ENCODE measurements at places on chromosomes 12 and 14.

- no peak for DNase-seq
Measured at GRCh38 chr12:44285321-44285960, 449.6 kb downstream of the TMEM117 start.

GRCh38 chr14:74569806-74570591, 42.0 kb downstream of the LTBP2 start:
- DNase-seq: no peak

GRCh38 chr14:61609191-61609843, 86.0 kb upstream of the HIF1A start:
- DNase-seq: no peak

- no peak for DNase-seq
Measured at GRCh38 chr12:16946704-16947103, 340.7 kb upstream of the LMO3 start.

DNA sequence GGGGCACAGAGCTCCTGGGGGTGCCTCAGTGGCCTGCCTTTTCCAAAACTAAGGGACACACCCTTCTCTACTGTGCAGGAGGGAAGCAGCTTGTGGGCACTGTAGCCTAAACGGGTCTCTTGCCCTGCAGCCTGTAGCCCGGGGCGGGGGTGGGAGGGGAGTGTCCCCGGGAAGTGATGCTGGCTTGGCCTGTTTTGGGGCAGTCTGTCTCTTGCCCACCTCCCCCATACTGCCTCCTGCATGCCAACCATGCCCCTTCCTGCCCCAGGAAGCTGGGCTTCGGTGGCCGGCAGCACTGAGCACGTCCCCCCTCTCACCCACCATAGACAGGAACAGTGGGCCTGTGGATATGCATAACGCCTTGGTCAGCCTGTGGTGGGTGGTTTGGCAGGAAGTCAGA, 43.4 kb downstream of the PRIMA1 start:
- no peak for DNase-seq

GRCh38 chr14:78297858-78298257, 127.7 kb downstream of the NRXN3 start:
- DNase-seq: no peak

DNA sequence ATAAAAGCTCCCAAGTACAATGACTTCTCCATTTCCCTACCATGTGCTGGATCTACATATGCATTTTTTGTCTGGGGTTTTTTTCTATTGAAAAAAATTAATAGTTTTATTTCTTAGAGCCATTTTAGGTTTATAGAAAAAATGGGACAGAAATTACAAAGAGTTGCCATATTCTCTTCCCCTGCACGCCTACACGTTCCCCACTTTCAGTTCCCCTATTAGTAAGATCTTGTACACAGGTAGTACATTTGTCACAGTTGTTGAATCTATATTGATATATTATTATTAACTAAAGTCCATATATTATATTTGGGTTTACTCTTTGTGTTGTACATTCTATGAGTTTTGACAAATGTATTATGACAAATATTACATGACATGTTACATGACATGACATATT, 35.7 kb downstream of the SIX6 start:
- DNase-seq: peak; percentile 68

DNA sequence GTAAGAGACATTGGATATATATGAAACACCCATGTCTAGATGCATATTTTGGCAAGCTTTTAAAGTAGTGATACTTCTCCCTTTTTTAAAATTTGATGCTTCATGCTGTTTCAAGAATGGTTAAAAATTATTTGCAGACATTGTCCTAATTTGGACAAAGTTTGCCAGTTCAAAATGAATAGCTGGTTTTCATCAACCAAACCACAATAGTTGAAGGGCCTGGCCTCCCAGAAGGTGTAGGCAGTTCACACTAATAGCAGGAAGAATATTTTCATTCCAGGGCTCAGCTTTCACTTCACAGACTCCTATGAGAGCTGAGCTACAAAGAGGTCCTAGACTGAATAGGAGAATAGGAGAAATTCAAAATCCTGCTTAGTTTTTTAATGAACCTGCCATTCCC, 78.7 kb downstream of the STXBP6 start:
- no peak for DNase-seq

DNA sequence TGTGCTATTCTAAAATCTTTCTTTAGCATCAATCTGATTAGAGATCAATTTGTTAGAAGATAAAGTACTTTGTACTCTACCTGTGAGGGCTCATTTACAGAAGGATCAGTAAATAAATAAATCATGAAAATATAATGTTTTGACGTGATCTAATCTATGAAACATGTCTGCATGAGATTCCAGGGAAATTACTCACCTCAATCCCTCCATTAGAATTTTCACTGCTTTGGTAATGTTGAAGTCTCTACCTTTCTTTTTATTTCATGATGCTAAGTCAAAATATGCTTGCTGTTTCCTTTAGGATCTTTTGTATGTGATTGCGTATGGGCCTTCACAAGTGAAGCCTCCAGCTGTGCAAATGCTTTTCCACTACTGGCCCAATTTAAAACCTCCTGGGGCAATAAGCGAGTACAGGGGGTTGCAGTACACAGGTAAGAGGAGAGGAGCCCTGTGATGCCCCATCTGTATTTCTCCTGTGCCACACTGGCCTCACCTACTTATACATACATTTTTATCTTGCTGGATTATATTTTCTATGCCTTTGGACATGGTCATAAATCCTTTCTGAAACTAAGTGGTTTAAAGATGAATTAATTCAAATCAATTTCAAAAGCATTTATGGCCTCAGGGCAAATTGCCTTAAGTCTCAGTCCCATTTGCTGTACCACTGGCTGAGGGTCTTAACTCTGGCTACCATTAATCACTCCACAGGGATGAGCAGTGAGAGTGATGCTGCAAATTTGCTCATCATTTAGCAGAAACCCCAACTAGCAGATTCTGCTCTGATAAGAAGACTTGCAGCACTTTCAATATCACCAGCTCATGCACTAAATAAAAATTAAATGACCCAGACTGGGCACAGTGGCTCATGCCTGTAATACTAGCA, 66.4 kb downstream of the UNC79 start:
- no peak for DNase-seq

GRCh38 chr12:130675121-130675520, 41.0 kb downstream of the RIMBP2 start:
- DNase-seq: no peak

GRCh38 chr12:116278667-116279066, 1.2 kb upstream of the MED13L start:
- no peak for DNase-seq

DNA sequence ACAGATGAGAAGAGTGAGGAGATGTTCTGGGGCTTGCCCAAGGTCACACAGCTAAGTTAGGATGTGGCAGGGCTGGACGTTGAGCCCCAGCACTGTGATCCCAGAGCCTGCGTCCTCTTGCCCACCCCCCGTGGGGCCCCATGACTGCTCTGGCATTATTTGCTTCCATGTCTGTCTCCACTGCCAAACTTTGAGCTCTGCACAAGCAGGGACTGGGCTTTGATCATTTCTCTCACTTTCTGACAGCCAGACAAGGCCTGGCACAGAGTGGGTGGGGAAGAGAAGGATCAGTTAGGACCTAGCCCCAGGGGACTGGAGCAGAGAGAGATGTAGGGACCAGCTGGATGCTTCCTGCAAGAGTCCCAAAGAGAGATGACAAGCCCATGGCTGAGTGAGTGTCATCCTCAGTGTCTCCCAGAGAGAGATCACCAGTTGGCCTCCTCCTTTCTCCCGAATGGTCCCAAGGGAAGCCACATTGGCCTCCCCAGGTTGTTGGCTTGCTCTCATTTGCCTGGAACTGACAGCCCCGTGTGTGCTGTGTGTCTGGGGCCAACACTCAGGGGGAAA, 126.7 kb upstream of the PWP1 start:
- DNase-seq: no peak

GRCh38 chr14:91348845-91349465, 68.7 kb downstream of the CCDC88C start:
- DNase-seq: no peak

DNA sequence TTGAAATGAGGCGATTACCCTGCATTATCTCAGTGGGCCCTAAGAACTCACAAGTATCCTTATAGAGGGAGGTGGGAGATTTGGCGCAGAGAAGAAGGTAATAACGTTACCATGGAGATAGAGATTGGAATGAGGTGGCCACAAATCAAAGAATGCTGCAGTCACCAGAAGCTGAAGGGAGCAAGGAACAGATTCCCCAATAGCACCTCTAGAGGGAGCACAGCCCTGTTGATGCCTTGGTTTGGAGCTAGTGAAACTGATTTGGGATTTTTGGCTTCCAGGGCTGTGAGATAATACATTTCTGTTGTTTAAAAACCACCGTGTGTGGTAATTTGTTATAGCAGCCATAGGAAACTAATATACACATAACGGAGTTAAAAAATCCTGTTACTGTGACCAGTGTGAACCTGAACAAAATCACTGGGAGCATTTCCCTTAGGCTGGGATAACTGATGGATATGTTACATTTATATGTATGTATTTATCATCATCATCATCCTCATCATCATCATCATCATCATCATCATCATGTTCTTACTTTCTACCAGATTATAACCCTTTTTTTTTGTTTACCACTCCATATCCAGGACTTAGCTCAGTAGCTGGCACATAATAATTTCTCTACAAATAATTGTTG, 100.3 kb downstream of the LIN7A start:
- peak; percentile 72 for DNase-seq

DNA sequence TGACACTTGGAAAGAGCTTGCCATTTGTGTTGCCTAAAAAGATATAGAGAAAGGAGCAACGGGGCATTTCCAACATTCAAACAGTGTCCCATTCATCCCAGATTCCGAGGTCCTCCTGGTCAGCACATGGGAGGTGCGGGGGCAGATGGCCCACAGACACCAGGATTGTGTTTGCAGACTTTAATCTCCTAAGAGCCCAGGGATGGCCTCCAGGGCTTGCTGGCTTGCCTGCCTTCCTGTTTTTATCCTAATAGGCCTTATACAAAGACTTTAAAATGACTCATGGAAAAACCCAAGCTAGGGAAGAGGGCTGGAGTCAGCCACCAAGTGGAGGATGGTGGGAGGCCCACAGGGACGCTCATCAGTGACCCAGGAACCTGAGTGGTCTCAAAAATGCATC, 21.5 kb upstream of the FAM181A start:
- no peak for DNase-seq

GRCh38 chr12:120416490-120417216, 21.3 kb upstream of the COX6A1 start:
- no peak for DNase-seq

DNA sequence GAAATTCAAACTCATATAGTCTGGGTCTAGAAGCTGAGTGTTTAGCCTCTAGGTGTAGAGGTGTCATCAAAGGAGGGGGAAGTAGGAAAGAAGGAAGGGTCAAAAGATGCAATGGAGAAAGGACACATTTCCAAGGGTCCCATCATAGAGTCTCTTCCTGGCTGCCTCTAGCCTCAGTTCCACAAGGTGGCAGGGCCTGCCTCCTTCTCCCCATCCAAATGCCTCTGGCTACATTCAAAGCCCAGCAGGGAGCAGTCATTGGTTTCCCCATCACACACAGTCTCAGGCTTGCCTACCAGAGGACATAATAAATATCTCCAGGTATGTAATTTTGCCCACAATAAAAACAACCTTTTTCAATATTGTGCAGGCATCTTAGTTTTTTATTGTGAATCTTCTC, 2.1 kb upstream of the CCT2 start:
- peak; percentile 56 for DNase-seq

GRCh38 chr14:97350894-97351731, 553.9 kb downstream of the VRK1 start:
- DNase-seq: no peak

DNA sequence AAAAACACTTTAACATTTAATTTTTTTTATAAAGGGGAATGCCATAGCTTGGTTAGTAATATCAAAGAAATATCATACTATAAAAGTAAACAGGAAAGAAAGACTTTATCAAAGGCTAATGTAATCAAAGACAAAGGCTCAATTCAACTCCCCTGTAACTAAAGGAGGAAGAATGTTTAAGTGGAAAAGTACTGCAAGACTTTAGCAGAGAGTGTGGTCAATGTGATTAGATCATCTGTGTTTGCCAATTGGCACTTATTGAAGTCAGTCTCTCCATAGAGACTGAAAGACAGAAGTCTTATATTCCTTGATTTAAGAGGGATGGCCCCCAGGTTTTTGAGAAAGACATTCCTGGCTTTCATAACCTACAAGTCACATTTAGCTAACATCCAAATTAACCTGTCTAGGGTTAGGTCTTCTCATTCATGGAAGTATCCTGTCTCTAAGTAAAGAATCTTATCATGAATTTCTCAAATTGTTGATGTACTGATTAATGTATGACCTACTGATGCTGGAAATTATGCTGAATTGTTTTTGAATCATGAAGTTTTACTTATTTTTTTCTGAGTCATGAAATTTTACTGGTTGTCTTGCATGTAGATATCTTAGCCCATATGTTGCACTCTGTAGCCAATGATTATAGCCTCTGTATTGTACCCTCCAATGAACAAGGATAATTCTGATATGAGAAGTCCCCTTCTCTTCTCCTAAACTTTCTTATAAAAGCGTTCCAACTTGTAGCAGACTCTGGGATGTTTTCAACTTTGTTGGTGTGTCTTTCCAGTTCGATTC, 65.4 kb downstream of the ATXN7L3B start:
- no peak for DNase-seq

GRCh38 chr12:66092559-66093269, 37.8 kb downstream of the LLPH start:
- no peak for DNase-seq

GRCh38 chr12:120719072-120719471, 6.6 kb upstream of the ACADS start:
- no peak for DNase-seq

- DNase-seq: no peak
Measured at GRCh38 chr14:86193756-86194155, 663.8 kb downstream of the FLRT2 start.

DNA sequence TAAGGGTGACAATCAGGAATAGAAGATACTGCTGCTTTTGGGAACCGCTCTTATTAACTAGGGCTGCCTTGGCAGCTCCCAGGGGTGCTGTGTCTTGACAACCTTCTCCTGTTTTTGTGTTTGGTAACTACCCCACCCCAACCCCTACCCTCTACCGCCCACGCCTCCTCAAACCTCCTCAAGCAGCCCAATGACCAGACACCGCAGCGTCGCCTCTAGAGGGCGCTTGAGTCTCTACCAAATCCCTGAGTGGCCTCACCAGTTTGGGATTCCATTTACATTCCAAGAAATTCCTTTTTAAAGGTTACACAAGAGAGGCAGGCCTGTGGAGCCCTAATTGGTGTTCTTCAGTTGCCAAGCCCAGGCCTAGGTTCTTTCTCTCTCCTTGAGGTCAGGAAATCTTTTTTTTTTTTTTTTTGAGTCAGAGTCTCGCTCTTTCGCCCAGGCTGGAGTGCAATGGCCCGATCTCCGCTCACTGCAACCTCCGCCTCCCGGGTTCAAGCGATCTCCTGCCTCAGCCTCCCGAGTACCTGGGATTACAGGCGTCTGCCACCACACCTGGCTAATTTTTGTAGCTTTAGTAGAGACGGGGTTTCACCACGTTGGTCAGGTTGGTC, 72.4 kb upstream of the USP44 start:
- peak; percentile 77 for DNase-seq

DNA sequence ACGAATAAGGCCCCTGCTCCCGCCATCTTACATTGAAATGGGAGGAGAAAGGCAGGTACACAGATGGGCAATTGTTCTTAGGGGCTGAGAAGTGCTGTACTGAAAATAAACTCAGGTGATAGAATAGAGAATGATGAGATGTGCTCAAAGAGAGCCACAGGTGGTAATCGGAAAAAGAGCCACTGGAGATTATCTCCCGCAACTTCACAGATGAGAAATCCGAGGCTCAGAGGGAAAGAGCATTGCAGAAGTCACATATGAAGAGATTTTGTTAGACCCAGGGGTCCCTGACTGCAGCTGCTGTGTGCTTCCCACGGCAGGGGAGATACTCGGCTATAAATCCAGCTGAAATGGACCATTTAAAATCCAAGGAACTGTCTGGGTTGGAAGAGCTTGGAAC, 73.7 kb downstream of the PRIMA1 start:
- DNase-seq: no peak

- no peak for DNase-seq
Measured at GRCh38 chr12:28759333-28759732, 389.7 kb upstream of the FAR2 start.
